Omental fat pad (tissue), 4 donors: ENCODE measurements at places on chromosomes 3 and 15.

DNA sequence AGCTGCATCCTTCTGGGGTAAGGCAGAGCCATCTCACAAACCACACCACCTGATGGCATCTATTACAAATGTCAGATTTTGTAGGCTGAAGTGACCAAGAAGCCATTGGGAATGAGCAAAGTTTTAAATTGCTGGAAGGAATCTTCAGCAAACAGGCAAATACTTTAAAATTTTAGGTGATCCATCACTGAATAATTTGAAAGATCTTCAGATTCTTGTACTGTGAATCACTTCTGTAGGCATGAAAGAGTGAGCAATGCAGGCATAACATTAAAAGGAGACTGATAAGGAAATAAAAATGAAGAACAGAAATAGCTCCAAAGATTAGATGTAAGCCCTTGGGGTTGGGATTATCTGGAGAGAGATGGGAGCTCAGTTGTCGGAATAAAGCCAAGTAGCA is 36.0 kb upstream of the ALDH1L1 start:
- no peak for DNase-seq

DNA sequence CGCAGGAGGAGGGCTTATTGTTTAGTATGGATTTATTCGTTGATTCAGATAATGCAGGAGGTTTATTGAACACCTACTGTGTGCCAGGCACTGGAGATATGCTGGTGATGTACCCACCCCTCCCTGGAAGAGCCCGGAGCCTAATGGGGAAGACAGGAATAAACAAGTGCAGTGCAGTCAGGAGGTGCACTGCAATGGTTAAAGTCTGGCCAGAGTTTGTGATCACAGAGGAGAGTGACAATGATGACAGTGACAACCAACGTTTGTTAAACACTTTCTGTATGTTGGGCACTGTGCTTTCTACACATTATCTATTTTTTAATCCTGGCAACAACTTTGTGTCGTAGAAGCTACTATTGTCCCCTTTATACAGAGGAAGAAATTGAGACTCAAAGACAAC is 70.4 kb downstream of the THSD4 start:
- DNase-seq = no peak

GRCh38 chr3:50708620-50709019 is 33.9 kb downstream of the DOCK3 start:
- no peak for DNase-seq

- DNase-seq = no peak
These were observed 301.4 kb downstream of the RBMS3 start for GRCh38 chr3:29582273-29582672.

DNA sequence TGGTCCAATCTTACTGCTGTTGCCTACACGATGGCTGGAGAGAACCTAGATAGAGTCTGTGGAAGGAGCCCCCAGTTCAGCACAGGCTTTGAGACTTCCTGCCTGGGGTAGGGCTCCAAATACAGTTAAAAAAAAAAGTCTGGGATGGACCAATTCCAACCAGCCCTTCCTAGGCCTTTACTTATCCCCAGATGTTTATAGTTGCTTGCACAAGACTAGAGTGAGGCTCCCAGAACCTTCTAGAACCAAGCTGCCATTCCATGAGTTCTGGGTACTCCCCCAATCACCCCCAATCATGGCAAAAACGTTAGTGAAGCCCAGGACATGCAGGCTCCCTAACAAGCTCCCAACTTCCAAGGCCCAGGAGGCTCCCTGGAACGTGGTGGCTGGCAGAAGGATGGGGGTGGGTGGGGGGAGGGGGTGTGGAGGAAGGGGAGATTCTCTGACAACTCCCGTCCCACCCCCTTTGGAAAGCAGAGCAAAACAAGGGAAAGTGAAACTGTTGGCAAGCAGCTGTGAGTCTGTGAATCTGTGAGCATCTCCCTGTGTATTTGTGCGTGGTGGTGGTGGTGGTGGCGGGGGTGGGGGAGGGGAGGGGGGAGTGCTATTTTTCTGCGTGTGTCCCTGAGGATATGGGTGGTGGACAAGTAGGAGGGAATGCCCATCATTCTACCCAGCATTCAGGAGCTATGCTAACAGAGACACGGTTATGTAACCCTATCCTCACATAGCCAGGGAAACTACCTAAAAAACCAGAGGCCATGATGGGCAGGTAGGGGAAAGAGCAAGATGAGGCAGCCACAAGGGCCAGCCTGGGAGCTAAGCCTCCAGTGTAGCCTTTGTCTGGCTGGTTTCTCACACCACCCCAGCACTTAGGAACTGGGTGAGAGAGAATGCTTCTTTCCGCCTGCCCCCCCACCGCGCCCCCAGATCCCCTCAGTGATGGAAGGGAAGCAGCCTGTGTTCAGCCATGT is 2.0 kb downstream of the MST1R start:
- DNase-seq = no peak
